ENCODE measurements at places on chromosomes 16 and 17.

DNA sequence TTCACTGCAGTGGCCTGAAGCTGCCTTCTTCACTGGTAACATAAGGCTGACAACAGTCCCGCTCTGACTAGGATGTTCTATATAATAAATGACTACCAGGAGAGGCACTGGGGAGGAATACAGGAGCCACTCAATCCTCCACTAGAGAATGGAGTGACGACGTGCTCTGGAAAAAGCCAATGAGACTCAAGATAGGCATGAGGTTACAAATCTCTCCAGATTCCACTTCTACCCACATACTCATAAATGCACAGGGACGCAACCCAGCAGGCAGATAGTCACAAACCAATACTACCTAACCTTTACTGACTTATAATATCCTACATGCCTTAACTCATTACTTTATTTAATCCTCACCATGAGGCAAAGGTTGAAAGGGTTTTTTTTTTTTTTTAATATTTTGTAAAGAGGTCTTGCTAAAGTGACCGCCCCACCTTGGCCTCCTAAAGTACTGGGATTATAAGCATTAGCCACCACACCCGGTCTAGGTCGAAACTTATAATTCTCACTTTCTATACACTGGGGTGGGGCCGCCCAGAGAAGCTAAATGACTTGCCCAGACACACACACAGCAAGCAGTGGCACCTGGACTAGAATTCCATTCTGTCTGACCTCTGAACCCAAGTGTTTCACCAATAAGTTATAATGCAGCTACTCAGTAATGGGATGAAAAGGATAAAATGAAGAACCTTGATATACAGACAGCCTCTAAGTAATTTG is 33.7 kb downstream of the TOM1L2 start:
- DNase-seq = no peak

GRCh38 chr17:59572301-59572924 is 7.0 kb downstream of the DHX40 start:
- peak; percentile 88 for DNase-seq

DNA sequence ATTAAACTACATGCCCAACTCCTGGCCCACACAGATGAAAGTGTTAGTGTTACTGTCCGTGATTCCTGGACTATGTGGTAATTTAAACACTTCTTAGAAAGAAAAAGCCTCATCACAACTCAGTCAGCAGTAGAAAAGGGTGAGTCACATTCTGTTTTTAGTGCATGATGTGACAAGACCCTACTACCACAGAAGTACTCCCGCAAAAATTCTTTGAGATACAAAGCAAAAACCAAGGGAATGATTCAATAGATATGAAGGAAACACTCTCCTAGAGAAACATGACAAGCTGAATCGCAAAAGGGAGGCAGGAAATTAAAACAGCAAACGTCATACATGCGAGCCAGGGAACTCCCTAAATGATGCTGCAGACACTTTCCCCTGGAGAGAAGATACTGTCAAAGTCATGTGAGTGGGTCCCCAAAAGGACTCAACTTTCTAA is 14.4 kb downstream of the SNN start:
- DNase-seq = peak; percentile 78

- peak; percentile 41 for DNase-seq
These were observed at the start of gene ACSF2 for GRCh38 chr17:50425682-50426471. TSS of gene ACSF2 (plus strand) at chr17:50426218. CDS start at chr17:50426262, 44 bp downstream.

DNA sequence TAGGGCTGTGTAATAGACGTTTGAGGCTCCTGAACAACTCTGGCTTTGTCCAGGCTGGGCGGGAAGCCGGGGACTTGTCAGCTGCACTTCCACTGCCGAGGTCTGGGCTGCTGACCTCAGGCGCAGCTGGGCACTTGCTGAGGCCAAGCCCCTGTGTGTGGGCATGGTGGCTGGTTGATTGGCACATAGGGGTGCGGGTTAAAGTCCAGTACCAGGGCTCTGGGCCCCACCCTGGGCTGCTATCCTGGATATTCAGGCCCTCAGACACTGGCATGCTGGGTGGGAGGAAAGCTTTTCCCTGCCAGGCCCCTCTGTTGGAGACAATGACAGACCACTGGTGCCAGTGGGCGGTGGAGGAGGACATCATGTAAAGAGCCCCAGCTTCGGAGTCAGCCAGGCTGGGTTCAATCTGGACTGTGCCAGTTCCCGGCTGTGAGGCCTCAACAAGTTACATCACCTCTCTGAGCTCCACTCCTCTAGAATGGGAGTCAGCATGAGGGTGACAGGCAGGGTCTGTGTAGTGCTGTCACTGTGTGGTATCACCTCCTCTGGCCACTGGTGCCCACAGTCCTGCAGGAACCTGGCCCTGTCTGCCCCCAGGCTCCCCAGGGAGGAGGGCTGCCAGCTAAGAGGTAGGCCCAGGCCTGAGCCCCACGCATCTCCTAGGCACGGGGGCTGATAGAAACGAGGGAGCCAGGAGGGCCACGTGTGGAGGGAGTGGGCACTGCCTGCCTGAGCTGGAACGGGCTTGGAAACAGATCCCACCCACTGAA is 42.5 kb downstream of the PSME3IP1 start:
- no peak for DNase-seq

- DNase-seq = no peak
These were observed 5.1 kb downstream of the RAMP2 start for GRCh38 chr17:42766124-42766523.

GRCh38 chr17:48830840-48831548 is at the start of gene CALCOCO2:
TSS of gene CALCOCO2 (plus strand) at chr17:48831035. CDS start at chr17:48841708, 10,673 bp downstream.
- peak; percentile 99 for DNase-seq

DNA sequence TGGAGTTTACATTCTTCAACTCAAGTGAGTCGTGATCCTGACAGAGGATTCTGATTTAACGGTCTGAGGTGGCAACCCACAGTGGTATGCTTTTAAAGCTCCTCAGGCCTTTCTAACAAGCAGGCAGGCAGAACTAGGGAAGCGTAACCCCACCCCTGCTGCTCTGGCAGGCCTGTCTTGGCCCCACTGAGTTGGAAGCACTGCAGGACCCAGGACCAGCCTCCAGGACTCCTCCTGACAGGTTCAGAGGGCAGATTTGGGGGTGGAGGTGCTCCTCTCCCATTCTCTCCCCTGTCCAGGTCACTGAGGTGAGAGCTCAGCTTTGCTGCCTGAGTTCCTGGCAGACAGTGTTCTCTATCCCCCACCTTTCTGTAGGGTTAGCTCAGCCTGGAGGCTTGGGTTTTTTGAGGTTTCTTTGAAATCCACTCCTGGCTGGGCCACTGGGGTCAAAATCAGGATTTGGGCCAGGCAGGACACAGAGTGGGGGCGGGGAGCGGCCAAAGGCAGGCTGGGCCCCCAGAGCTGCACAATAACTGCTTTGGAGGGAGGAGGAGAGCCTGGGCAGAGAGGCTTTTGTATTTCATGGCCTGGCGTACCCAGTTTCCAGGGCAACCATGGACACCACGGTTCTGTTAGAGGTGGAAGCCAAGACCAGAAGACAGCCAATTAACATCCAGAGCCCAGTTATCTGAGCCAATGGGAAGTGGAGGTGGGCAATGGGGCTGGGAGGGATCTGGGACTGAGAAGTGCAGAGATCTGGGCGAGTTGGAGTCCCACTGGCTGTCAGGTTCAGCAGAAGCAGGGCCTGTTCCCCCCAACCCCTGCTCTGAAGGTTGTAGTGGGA is 9.5 kb downstream of the MRPL27 start:
- DNase-seq = no peak

- DNase-seq = no peak
These were observed 222.1 kb upstream of the CHMP6 start for GRCh38 chr17:80769516-80769915.
